ENCODE measurements at places on chromosomes 12 and 14. TPM values are rescaled to one million over a fixed set of nuclear protein-coding genes. Genes with fewer than 3 reads are reported as not detected.

GRCh38 chr12:10617863-10618262 lies 4.5 kb upstream of the MAGOHB start:
- DNase-seq = no peak

- DNase-seq = no peak
Measured at GRCh38 chr12:58647495-58647894, 272.8 kb downstream of the LRIG3 start.

AMHR2 gene
- 0.58 TPM for total RNA-seq

TMEM260 gene
- 4.8 TPM for total RNA-seq

MANSC4 gene
- total RNA-seq = not detected

DNA sequence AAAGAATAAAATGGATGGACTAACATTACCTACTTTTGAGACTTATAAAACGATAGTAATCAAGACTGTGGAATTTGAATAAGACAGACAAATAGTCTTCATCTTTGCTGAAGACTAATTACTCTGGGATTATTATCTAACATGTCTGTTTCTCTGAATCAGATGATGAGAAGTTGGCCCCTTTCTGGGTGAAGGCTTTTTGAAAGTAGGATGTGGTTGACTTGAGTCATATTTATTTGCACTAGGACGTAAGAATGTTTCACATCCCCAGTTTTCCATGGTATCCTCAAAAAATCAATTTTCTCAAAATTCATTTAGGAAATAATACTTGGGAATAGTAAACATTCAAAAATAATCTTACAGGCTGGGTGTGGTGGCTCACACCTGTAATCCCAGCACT lies 31.8 kb downstream of the PKP2 start:
- DNase-seq = no peak

CCDC38 gene
- 0.18 TPM for total RNA-seq

All from HepG2 (cell line).